GM20000 (cell line): ENCODE measurements at places on chromosomes 6 and 20.

GRCh38 chr6:5094327-5094726 lies 9.2 kb downstream of the PPP1R3G start:
- no peak for DNase-seq

DNA sequence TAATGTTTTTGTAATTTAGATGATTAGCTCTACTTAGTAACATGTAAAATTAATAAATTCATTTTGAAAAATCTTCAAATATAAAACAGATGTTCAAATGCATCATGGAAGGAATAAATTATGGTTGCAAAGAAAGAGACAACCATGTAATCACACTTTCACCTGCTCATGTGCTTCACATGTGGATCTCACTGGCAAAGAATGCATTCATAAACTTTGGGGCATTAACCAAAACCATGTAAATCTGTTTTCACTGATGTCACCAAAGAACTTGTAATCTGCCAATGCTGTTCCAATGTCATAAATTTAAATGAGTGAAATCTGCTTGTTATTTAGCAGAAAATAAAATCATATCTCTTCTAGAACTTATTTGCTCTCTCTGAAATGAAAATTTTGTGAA lies 142.7 kb downstream of the TENT5A start:
- DNase-seq, result no peak

GRCh38 chr6:3324262-3324942 lies 65.7 kb downstream of the PSMG4 start:
- DNase-seq, result peak; percentile 65

GRCh38 chr20:60700728-60701127 lies 551.3 kb upstream of the CDH4 start:
- no peak for DNase-seq

DNA sequence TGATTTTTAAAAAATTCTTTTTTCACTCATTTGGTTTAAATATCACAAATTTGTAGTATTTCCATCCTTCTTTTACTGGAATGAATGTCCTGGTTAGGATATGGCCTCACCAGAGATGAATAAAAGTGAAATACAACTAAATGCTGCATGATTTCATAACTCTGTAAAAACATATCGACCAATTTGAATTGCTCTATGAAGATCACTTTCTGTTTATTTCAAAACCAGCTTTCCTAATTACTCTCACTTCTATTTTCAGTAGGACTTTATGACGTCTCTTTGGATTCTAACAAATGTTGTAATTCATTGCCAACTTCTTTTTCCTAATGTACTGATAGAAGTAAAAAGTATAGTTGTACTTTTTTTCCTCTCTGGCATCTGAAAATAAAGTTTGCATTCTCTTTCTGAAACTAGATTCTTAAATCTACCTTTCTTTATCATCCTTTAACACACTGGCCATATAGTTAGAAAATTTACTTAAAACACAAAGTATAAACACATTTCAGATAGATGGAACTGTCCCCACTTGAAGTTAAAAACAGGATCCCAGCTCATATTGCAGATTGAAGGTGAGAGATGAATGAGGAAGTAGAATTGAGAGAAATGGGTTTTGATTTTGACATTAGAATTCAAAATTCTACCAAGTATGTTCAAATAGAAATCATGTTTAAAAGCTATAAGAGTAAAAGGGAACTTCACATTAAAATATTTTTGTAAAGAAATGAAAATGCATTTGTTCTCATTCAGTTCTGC lies 40.3 kb upstream of the IL20RA start:
- no peak for DNase-seq

- peak; percentile 34 for DNase-seq
Observed at GRCh38 chr6:10643201-10643651, 51.2 kb downstream of the C6orf52 start.

DNA sequence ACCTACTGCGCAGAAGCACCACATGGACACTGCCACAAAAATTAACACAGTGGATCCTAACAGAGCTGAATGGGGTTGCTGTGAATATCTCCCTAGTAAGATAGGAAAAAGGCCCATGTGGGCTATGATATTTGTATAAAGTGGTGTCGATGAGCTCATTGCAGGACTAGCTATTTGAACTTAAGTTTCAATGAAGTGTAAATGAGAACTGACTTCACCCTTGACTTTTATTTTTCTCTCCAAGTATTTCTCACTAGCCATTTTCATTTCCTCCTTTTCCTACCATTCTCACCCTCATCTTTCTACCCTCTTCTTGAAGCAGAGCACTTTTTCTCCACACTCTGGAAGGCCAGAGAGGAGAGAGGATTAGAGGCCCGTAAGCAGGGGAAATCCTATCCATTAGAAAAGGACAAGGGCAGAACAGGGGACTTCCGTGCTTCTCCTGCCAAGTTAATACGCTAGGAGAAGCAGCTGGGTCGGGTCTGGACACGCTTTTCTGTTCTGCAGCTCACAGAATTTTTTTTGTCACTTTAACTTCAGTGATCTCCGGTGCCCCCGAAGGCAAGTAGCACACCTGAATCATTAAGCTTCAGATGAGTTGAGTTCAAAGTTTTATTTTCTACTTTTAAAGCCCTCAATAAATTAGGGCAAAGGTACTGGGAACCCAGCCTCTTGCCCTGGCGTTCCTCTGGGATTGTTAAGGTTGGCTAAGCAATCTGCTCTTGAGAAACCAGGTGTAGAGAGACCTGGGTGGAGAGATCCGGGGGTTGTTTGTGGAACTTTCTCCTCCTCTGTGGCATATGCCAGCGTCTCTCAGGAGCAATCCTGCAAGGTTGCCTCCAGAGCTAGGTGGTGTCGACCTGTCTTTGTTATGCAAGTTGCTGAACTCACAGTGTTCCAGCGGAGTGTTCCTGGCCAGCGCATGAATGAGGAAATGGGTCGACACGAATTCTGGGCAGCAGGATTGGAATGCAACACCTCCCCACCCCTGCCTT lies 56.2 kb upstream of the ARID1B start:
- peak; percentile 57 for DNase-seq

GRCh38 chr20:38290829-38291814 lies 12.8 kb upstream of the BPI start:
- DNase-seq, result no peak

DNA sequence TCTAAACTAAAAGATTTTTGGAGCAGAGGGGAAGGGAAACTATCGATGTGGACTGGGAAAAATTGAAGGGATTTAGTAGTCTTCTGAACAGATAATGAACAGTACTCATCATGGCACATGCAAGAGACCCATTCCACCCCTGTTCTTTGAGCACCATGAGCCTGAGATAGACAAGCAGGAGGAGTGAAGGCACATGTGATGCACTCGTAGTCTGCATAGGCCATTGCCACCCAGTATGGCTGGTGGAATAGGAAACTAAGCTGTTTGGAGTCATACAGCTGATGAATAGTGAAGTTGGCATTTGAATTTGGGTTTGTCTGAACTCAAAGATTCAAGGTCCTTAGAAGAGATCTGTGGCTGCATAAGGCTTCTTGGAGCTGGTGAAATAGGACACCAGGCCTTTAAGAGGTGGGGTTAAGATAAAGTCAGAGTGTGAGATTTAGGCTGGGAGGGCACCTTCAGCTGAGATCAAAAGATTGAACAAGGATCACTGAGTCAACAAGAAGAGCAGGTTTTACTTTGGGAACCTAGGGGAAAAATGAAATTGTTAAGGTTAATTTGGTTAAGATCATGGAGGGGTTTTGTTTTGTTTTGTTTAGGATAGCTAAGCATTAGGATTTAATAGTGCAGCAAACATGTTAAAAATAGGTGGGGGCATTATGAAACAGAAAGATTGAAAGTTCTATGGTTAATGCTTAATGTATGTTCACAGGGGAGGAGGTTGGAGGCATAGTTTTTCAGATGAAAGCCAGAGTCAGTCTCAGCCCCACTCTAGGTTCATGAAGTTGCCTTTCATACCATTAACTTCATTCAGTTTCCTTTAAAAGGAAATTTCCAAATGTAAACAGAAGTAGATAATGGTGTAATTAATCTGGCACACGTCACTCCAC lies 148.8 kb downstream of the ARID1B start:
- DNase-seq, result peak; percentile 38

DNA sequence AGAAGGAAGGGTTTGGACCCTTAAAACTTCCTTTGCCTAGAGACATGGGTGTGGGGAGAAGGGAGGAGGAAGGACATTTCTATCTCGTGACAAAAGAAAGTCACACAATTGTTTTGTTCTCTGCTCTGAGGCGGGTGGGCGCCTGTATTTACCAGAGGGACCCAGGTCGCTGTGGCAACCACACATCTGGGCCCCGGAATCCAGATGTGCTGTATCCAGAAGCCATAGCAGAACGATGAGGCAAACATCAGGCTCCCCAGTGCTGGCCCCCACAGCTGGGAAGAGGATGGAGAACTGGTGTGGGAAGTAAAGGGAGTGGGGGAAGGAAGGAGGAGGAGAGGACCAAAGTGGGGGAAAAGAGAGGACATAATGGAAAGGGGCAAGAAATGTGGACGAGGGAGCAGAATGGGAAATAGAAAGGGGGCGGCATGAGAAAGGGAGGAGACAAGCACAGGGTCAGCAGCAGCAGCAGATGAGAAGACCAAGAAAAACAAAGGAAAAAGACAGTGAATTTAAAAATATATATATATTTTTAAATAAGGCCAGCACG lies 3.4 kb upstream of the TNXB start:
- DNase-seq, result no peak

DNA sequence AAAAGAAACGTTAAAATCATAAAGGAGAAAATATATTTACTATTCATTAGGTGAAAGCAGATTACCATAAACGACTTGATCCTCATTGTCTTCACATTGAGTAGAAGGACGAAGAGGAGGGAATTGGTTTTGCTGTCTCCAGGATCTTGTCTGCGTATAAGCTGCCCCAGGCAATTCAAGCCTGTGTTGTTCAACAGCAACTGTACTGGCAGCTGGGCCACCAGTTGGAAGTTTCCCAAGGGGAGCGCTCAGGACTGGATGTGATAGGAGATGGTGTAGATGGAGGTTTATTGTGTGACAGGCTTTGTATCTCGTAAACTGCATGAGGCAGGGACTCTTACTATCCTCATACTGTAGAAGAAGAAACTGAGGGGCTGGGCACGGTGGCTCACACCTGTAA lies 3.9 kb upstream of the FANCE start:
- DNase-seq, result no peak

GRCh38 chr6:40817369-40817768 lies 221.7 kb downstream of the UNC5CL start:
- no peak for DNase-seq

- no peak for DNase-seq
Observed at GRCh38 chr6:157049133-157049532, 272.0 kb downstream of the ARID1B start.

DNA sequence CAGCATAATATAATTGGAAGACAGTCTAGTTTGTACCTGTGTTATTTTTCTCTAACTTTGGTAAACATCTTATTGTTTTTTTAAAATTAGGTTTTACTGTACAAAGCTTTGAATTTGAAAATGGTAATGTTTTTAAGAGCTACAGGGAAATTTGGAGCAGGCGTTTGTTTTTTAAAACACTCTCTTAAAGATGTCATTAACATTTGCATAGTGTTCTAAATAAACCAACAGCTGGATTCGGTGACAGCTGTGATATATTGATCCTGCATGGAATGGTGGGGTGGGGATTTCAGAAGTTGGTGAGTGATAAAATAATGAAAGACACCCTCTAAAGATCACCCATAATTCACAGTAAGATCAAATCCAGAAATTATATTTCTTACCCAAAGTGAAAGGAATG lies 97.9 kb upstream of the PRL start:
- no peak for DNase-seq

DNA sequence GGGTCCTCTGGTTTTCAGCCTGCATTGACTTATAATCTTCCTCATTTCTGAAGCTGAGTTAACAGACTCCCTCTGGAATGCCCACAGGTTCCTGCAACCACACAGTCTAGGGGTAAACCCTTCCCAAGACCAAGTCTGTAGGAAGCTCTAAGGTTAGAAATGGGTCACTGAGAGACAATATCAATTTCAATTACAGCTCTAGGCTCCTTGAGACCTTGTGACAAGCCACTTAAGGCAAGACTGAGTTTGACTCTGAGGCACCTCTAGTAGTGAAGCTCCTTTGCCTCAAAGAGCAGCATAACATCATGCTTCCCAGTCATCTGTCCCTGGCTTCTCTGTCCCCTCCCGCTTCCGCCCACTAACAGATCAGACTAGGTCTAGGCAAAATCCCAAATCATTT lies 333.2 kb upstream of the JARID2 start:
- DNase-seq, result no peak

DNA sequence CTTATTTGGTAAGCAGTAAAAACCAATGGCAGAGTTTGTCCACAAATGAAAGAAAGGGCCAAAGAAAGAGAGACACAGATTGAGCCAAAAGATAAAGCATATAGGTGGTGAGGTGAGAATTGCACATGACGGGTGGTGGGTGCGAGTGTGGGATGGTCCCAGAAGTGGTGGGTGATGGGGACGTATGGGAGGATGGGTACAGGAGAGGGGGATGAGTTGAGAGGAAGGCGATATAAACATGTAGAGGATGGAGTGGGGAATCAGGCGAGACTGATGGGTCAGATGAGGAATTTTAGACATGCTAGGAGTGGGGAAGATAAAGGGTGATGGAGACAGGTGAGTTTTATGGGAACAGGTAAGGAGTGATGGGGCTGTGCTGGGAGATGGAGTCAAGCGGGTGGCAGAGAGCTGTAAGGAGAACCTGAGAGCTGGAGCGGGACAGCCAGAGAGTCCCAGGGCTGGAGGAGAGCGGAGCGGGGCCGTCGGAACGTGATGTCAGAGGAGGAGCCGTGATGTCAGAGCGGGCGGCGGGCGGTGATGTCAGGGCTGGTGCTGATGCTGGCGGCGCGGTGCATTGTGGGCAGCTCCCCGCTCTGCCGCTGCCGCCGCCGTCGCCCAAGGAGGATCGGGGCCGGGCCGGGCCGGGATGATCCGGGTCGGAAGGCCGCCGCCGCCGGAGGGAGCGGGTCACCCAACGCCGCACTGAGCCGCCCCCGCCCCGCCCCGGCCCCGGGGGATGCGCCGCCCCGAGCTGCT lies at the start of gene TTBK1:
TSS of gene TTBK1 (plus strand) at position 574 of the 756 bp plus-strand sequence. CDS start 3,180 bp downstream, outside the sequence.
- DNase-seq, result no peak

DNA sequence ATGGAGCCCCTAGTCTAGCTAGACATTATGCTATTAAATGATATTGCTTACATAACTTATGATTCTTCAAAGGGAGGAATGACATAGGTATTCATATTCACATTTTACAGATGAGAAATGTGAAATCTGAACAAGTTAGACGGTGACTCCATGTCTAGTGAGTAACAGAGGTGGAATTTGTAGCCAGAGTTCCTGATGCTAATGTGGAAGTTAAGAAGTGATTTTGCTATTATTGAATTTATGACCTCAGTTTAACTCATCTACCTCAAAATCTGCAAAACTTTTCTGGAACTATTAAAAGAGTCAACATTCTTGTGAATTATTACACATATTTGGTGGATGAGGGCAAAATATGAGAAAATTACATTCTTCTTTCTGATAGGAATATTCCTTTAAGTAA lies 347.6 kb upstream of the MMS22L start:
- DNase-seq, result no peak

DNA sequence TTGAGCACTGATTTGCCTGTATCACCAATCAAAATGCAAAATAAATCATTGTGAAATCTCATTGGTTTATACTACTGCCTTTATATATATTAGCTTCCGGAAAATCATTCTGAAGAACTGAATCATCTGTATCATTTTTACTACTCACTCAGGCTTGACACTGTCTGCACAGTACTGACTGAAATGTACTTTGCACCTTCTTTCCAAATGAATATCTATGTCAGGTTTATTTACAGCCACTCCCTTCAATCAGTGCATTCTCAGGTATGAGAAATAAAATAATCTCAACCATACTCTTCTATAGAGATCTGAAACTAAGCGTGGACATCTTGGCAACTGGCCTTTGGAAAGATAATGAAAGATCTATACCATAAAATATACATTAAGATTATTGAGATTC lies 2.7 kb downstream of the KHDRBS2 start:
- DNase-seq, result no peak

GRCh38 chr20:24913076-24913628 lies 35.9 kb upstream of the CST7 start:
- DNase-seq, result no peak
